Activated CD4-positive, alpha-beta T cell treated with anti-CD3 and anti-CD28 coated beads, Interleukin-2, amount 10 ng/mL, durations not matched to agents 24 days and 14 days (primary cell): ENCODE measurements at places on chromosomes 2 and 18.
A peak's percentile ranks its signal among the peaks of the same experiment; 100 is the strongest.

- no peak for DNase-seq
Measured at GRCh38 chr2:33457556-33458247, 18.7 kb upstream of the RASGRP3 start.

GRCh38 chr18:10591896-10592295 is 66.1 kb downstream of the NAPG start:
- DNase-seq: peak; percentile 29

GRCh38 chr2:19543663-19544383 is 185.4 kb upstream of the OSR1 start:
- DNase-seq: peak; percentile 17

- no peak for DNase-seq
Measured at GRCh38 chr2:109331081-109331480, 202.1 kb downstream of the SH3RF3 start.

GRCh38 chr18:21672521-21673267 is 31.9 kb downstream of the ABHD3 start:
- DNase-seq: no peak
